ENCODE measurements at places on chromosomes 2 and 18. TPM values are rescaled to one million over a fixed set of nuclear protein-coding genes. Genes with fewer than 3 reads are reported as not detected.
A peak's percentile ranks its signal among the peaks of the same experiment; 100 is the strongest.

The RTP5 gene
- 0.69 TPM for total RNA-seq

The ROCK1 gene
- 134 TPM for total RNA-seq

The CCNT2 gene
- total RNA-seq: 34.2 TPM

The DYNAP gene
- not detected for total RNA-seq

The SCN1A gene
- total RNA-seq: 14.7 TPM

The LCT gene
- total RNA-seq: 0.20 TPM

The SAG gene
- total RNA-seq: 0.17 TPM

The TMEM214 gene
- total RNA-seq: 77.2 TPM

The CCDC141 gene
- 40.4 TPM for total RNA-seq

GRCh38 chr18:77896586-77897252 lies 647.1 kb downstream of the GALR1 start:
- DNase-seq: no peak

GRCh38 chr2:86593266-86593665 lies 30.0 kb upstream of the CHMP3 start:
- no peak for DNase-seq

DNA sequence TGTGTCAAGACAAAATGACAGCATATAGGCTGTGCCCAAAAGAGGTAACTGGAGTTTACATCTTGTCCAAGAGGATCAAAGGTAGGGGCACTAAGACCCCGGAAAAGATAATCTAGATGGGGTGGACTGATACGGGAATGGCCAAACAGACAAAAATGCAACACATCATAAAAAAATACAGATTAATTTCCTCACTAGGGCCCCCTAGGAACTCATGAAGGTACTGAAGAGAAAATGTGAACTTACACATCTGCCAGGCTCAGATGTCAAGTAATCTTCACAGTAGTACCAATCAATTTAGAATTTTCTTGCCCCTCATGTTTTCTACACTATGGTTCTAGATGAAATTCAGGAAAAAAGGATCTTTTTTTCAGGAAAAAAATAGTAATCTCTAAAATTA lies 115.6 kb upstream of the REG3A start:
- no peak for DNase-seq

GRCh38 chr2:44730593-44730992 lies 210.9 kb upstream of the SIX3 start:
- no peak for DNase-seq

- DNase-seq: no peak
Observed at GRCh38 chr18:44502790-44503189, 177.9 kb upstream of the SETBP1 start.

- DNase-seq: no peak
Observed at GRCh38 chr2:30287857-30288513, 56.7 kb downstream of the LBH start.

- no peak for DNase-seq
Observed at GRCh38 chr2:134377730-134378129, 123.9 kb downstream of the MGAT5 start.

DNA sequence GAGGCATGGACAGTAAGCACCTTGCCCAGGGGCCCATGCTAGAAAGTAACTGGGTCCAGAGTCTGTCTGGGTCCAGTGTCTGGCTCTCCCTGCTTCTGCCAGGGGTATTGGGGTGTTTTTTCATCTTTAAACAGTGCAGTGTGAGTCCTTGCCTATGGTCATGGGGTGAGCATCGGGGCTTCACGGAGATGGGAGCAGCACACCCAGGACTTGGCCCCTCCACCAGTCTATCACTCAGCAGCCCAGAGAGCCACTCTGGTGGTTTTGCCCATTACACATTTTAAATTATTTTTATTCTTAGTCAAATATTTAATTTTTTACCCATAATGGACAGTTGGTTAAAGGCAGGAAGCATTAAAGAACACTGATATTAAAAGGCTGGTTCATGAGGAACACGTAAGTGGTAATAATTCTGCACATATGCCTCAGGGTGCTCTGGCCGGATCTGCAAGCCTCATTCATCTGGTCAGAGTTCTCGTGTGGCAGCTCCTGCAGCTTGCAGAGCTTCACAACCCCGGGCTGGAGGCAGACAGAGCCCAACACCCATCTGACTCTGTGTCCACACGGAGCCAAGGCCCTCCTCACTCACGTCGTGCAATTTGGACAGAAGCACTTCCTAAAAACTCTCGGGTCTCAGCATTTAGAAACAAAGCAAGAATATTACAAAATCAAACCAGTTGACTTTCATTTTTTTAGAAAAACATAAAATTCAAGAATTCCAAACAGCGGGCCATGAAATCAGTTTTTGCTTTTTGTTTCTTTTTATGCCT lies 204.1 kb downstream of the CTIF start:
- DNase-seq: peak; percentile 72

GRCh38 chr2:232350804-232351685 lies 27.5 kb upstream of the ALPP start:
- DNase-seq: peak; percentile 83

GRCh38 chr2:97901862-97902261 lies 93.9 kb downstream of the TMEM131 start:
- DNase-seq: no peak

DNA sequence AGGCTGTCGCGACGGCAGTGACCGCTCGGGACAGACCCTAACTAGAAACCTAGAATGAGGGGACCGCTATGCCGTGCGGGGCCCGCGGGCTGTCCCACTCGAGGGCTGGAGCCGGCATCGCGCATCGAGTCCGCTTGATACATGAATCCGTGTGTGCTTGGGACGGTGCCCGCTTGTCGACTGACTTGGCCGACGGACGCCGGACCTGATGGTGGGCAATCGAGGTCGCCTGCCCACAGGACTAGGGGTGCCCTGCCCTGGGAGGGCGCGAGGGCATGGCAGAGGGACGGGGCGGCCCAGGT lies 749 bp upstream of the PTMA start:
- DNase-seq: no peak

DNA sequence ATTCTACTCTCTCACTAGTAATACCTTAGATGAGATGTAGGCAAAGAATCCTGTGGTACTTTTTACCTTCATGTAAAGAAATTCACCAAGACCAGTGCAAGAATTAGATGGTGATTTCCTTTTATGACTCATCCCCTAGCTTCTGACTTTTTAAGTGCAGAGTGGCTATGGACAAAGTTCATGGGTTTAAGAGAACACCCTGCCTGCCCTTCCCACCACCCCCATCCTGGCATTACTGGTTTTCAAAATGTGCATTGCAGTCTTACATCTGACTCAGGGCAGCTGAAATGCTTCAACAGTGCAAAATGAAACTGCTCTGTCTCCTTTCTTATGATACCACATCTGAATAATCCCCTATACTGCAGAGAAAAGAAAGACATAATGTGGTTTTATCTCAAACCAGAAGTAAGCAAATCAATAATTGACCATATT lies 22.6 kb downstream of the MAIP1 start:
- DNase-seq: no peak

DNA sequence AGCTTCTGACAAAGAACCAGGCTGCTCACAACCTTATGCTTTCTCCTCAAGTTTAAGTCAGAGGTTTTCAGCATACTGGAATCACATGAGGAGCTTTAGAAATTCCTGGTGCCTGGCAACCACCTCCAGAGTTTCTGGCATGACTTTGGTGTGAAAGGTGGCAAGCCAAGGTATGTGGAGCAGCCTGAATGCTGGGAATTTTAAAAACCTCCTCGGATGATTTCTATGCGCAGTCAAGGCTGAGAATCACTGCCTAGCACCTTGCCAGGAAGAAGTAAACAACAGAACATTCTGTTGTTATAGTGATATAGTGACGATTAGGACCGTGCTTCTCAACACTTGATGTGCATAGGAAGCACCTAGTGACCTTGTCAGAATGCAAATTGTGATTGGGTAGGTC lies 11.7 kb downstream of the CCBE1 start:
- no peak for DNase-seq

- DNase-seq: peak; percentile 41
Observed at GRCh38 chr2:223285370-223286265, 233.6 kb downstream of the KCNE4 start.

GRCh38 chr18:77046994-77047393 lies 85.6 kb downstream of the MBP start:
- DNase-seq: no peak

DNA sequence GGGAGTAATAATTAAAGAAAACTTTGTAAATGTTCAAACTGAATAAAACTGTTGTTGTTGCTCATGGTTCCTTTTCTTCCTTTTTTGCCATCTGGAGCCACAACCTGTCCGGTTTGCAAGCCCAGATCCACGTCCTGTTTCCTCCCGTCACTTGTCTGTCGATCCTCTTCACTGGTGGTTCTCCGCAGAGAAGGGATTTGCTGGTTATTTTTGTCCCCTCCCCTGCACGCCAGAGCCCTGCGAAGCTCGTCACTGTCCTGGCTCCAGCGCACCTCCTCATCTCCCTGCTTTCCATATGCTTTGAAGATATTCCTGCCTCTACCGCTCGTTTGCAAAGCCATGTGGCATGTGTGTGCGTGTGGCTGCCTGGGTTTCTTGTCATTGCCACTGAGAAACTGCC lies 461.4 kb downstream of the RNF144A start:
- no peak for DNase-seq

Measured in upper lobe of left lung (tissue), 6 donors.